ENCODE measurements at places on chromosomes 4 and X.

- DNase-seq: no peak
Observed at GRCh38 chr4:45638641-45639040, 485.2 kb downstream of the GABRG1 start.

GRCh38 chr4:151000747-151001429 is 14.2 kb downstream of the LRBA start:
- DNase-seq: no peak

GRCh38 chr4:118879409-118879808 is 9.2 kb upstream of the SYNPO2 start:
- no peak for DNase-seq

GRCh38 chr4:1072830-1073446 is 40.4 kb downstream of the RNF212 start:
- peak; percentile 77 for DNase-seq

DNA sequence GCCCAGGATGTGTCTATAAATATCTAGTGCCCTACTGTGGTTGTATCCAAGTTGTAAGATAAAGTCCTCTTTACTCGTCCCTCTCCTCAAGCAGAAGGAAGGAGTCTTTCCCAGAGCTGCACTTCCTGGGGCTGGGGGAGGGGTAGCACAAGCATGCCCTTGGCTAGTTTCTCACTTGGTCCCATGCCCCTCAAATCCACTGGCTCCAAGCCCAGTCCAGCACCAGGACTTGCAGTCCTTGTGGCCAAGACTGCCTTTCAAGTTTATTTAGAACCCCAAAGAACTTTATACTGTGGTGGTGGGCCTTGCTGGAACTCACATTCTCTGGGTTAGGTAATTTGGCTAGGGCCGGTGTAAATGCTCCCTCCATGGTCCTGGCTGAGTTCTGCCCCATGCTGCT is 43.2 kb upstream of the SLC10A4 start:
- DNase-seq: no peak

DNA sequence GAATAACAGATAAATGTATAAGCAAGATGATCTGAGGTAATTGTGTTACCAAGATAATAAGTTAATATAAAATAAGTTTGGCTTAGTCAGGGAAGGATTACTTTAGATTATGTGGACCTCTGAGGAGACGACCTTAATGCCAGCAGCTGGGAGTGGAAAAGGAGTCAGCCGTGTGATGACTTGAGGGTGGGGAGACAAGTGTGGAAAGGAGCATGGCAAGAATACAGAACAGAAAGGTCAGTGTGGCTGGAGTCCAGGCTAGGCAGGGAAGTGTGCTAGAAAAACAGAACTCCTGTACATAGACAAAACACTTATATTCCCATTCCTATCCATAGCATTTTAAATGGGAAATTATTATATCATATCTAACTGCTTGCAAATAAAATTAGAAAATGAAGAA is 138.8 kb downstream of the PDLIM5 start:
- no peak for DNase-seq

DNA sequence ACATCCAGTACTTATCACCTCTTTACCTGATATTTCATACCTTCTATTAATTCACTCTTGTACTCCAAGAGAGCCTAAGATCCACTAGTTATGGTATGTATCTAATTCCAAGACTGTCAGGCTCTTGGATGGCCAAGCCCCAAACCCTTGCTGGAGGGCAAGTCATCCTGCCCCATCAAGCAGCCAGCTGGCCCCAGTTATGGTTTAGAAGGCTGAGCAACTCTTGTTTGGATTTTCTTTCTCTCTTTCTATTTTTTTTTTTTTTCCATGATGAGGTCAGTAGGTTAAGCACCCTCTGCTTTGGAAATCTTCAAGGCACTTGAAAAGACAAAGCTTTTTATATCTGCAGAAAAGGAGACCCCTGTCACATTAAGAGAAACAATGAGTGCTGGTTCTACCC is 10.9 kb upstream of the FGF16 start:
- no peak for DNase-seq

DNA sequence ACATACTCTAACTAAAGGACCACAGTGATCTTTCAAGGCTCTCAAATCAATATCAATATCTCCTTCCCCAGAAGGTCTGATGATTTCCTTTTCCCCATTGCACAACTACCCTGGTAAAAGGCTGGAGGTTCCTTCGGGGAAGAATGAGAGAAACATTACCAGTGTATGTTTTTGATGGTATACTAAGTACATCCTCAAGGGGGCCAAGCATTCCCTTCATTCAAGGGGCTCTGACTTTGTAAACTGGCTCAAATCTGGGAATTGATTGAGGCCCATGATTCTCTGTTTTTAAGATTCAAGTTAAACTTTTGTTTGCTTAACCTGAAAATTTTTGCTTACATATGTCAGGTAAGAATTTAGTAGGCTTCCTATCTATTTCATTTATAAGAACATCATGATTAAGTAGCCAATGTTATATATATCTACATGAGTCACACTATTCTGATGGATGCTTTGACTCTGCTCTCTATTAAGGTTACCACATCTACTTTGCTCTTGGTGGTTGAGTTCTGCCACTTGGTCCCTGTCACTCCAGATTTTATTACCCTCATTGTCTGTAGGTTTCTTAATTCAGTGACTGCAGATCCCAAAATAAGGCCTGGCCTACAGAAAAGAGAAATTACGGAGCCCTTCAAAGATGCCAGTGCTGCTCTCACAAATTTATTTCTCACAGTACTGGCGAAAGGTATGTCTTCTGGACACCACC is 16.4 kb upstream of the GUCY1B1 start:
- DNase-seq: no peak

- no peak for DNase-seq
Observed at GRCh38 chrX:73963682-73964081, 340.3 kb upstream of the ZCCHC13 start.

GRCh38 chr4:162245051-162245450 is 81.3 kb upstream of the FSTL5 start:
- no peak for DNase-seq

DNA sequence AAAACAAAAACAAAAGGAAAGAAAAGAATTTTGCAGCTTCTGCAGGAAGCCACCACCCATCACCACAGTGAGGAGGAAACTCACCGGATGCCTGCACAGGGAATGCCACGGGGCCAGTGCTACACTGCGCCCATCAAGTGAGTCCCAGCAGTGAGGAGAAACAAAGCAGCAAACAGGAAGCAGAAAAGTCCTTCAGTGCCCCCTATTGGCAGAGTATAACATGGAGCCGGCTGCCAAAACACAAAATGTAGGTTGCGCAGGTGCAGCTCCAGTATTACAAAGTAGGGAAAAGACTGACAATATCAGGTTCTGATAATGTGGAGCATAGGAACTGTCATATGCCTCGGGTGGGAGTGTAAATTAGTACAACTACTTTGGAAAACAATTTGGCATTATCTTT is 23.3 kb upstream of the SCML2 start:
- peak; percentile 62 for DNase-seq

DNA sequence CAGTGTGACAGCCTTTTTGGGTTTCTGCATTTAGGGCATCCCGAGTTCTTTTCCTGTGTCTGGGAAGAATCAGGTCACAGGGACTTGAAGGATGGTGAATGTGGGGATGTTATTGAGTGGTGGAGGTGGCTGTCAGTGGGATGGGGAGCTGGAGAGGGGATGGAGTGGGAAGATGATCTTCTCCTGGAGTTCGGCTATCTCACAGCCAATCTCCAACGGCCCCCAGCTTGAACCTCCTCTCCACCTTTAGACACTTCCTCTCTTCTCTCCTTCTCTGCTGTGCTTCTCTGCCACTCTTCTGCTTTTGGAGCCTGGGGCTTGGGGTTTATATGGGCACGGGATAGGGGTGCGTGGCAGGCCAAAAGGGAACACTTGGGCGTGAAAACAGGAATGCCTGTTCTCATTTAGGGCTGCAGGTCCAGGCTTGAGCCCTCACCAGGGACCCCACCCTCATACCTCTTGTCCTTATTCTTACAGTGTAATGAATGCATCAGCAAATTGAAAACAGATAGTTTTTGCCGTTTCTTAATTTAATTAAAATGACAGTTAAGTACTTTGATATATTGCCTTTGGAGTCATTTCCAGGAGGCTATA is 37.5 kb downstream of the USP9X start:
- no peak for DNase-seq

GRCh38 chrX:14476205-14476604 is 53.1 kb upstream of the GLRA2 start:
- DNase-seq: no peak

DNA sequence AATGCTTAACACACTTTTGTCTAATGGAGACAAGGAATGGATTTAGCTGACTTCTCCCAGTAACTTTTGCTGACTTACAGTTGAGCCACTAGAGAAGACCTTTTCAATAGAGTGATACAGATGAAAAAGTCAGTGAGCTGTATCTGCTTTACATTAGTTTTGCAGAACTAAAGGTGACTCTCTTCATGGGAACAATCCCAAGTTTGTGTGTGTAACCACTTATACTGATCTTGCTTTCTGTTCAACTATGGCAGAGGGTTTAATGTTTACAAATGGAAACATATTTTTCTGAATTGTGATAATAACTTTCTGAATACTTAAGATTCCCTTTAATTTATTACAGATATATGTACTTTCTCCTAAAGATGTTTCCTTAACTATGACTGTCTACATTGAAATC is 182.6 kb upstream of the PUDP start:
- no peak for DNase-seq
